GM23248 (cell line): ENCODE measurements at places on chromosomes 1 and 21. TPM values are rescaled to one million over a fixed set of nuclear protein-coding genes. Genes with fewer than 3 reads are reported as not detected.

- DNase-seq: peak; percentile 65
Measured at GRCh38 chr21:41953249-41953830, 478 bp downstream of the C2CD2 start.

DNA sequence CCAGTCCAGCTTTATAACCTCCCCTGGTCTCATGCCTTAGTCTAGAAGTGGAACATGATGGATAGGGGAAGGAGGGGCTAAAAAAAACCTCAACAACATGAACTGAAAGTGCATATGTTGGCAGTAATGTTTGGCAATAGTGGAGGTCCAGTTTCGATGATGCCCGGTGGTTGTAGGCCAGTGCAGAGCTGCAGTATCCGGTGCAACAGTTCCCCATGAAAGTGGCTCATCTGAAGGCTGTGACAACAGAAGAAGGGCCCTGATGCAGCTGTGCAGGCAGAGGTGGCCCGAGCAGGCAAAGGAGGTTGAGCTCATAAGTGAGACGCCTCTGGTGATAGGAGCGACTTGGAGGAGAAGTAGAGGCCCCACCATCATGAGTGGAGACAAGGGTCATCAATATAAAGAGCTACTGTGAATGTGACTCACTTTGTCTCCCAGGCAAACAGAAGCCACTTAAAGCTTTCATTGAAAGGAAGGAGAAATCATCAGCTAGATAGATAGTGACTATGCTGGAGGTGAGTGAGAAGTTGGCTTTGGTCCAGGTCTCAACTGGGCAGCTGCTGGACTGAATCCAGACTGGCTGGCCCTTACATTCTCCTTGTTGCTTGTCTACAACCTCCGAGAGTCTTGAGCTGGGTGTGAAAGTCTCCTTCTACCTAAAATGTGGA is 10.2 kb upstream of the CREG1 start:
- DNase-seq: no peak

- DNase-seq: no peak
Measured at GRCh38 chr1:205584732-205585131, 47.1 kb downstream of the ELK4 start.

DNA sequence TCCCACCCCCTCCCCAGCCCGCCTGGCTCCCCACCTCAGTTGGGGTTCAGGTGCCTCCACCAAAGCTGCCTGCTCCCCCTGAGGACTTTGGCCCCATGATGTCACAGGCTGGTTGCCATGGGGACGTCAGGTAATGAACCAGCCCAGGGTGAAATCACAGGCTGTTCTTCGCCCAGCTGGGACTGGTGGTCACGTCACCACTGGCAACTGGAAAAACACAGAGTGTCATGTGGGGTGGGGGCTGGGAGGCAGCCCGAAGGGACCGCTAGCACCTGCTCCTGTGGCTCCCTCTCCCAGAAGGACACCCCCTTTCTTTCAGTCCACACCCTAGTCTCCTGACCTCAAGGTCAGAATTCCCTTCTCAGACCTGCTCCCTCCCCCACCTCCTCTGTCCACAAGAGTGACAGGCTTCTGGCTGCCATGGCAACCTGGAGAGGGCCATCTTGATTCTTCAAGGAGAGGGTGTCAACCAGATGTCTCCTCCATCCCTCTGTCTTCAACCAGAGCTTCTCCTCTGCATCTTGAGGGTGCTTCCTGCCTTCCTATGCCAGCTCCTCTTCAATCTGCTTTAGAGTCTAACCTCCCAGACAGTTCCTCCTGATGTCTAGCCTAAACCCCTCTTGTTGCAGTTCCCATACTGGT is 6.2 kb downstream of the FAM131C start:
- DNase-seq: no peak

DNA sequence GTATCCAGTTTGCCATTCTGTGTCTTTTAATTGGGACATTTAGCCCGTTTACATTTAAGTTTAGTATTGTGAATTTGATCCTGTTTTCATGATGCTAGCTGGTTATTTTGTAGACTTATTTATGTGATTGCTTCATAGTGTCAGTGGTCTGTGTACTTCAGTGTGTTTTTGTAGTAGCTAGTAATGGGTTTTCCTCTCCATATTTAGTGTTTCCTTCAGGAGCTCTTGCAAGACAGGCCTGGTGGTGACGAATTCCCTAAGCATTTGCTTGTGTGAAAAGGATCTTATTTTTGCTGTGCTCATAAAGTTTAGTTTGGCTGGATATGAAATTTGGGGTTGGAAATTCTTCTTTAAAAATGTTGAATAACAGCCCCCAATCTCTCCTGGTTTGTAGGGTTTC is 69.2 kb upstream of the PDC start:
- peak; percentile 41 for DNase-seq

DNA sequence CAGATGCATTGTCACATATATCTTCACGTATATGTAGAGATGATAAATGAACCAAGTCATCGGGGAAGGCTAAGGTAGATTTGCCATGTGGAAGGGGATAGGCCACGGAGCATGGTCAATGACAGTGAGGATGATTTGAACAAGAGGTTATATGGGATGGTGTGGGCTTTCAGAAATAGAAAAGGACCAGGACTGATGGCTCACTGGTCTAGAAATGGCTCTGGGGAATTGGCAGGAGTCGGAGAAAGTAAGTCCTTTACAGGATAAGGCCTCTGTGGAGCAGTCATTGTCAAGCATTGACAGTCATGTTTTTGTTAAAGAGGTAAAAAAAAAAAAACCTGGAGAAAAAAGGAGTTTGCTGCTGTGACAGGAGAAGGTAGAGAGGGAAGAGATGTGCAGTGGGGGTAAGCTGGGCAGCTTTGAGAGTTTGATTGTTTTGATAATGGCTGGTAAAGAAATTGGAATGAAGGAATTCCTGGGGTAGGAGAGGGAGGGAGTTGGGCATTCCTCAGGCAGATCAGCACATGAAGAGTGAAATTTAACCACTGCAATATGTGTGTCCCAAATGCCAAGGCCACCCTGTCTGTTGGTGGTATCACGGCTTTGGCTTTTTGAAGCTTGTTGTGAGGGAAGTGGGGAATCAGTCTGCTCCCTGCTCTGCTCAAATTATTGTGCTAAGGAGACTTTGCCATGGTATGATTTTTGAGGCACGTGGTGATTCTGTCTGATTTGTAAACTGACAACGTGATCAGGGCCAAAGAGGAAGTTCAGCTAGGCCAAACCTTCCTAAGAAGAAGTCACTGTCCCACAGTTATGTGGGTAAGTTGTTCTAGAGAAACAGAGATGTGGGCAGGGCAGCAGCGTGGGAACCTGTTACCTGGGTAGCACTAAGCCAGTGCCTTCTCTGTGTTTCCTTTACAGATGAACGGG is 26.0 kb downstream of the MACF1 start:
- DNase-seq: peak; percentile 26

- DNase-seq: no peak
Measured at GRCh38 chr1:192620071-192620635, 15.8 kb upstream of the RGS13 start.

GRCh38 chr1:15071936-15072335 is 81.6 kb upstream of the TMEM51 start:
- no peak for DNase-seq

GRCh38 chr1:90190523-90190922 is 195.6 kb downstream of the ZNF326 start:
- DNase-seq: no peak

DNA sequence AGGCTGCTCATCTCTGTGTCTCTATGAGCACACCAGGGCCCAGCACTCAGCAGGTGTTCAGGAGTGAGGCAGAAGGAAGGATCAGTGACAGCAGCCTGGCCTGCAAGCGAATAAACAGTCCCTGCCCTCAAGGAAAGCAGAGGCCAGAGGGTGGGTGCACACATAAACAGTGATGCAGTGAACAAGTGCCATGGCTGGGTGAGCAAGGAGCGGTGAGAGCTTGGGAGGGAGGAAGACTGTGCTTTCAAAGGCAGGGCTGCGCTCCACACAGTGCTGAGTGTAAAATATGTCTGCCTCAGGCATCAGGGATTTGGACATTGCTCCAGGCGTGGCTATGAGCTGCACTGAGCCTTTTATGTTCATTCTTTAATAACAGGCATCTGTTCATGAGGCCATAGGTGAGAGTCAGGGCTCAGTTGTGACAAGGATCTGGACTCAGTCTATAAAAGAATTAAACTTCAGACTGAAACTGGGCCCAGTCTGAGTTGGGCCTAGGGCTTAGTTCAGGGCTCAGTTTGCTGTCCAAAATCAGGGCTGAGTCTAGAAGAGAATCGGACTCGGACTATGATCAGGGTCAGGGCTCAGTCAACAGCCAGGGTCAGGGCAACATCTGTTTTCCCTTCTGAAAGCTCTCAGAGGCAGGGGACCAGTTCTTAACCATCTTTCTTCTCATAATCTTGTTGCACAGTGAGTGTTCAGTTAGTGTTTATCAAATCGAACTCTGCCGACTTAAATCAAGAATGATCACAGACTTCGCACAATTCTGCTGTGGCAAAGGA is 213.7 kb downstream of the FOXD2 start:
- no peak for DNase-seq

- no peak for DNase-seq
Measured at GRCh38 chr1:14843525-14843924, 245.0 kb downstream of the KAZN start.

- peak; percentile 85 for DNase-seq
Measured at GRCh38 chr1:99266726-99267125, 2.4 kb downstream of the PLPPR4 start.

- DNase-seq: no peak
Measured at GRCh38 chr1:248811514-248812490, 13.9 kb downstream of the SH3BP5L start.

DNA sequence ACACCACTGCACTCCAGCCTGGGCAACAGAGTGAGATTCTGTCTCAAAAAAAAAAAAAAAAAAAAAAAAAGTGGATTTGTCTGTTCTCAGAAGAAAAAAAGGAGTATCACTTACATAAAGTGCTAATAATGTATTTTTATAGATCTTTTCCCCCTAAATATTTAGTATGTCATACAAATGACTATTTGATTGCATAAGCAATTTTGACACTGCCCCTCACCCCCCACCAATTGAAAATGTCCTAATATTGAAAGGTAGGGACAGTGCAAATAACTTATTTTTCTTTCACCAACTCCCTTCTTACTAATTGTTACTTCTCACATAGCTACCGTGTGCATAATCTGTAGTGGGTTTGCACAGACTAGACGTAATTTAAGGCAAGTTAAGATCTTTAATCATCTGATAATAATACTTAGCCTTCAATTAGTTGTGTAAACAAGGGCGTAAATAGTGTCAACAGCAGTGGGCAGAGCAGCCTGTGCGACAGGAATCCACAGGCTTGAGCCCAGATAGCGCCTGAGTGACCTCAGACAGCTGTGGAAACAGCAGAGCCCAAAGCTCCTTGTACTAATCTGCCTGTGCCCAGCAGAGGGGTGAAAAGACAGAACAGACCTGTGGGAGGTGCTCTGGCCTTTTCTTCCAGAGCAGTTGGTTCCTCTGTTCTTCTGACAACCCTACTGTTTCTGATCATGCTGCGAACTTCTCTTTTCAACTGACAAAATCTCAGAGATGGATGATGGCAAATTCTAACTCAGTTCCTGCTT is 4.5 kb upstream of the IER5 start:
- DNase-seq: peak; percentile 58

GRCh38 chr1:88648706-88649105 is 35.4 kb upstream of the PKN2 start:
- no peak for DNase-seq

DNA sequence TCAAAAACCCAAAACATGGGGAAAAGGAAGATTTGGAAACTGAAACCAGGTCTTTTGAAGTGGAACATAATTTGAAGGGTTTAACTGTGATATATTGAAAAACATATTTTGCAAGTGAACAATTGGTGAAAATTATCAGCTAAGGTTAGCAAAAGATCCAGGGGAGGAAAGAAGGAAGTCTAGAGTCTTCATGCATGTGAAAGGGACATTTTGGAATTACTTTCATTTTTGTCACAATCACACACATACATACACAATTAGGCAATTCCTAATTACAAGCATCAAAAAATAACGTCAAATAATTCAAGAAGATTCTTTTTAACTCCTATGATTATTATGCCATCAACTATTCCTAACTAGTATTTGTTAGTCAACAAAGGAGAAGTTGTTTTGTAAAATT is 64.7 kb upstream of the NFIA start:
- DNase-seq: no peak

DNA sequence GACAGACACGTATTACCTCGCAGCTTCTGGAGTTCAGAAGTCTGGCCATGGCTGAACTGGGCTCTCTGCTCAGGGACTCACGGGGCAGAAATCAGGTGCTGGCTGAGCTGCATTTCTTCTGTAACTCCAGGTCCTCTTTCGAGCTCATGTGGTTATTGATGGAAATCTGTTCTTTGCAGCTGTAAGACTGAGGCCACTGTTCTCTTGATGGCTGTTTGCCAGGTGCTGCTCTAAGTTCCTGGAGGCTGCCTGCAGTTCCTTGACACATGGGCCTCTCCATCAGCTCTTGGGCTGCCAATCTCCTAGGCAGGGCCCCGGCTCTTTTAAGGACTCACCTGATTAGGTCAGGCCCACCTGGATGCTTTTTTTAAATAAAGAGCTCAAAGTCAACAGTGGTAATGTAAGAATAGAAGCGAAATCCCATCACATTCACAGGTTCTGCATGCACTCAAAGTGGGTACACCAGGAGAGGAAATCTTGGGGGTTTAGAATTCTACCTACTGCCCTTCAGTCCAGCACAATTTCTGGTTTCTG is 139.1 kb downstream of the KAZN start:
- no peak for DNase-seq

DNA sequence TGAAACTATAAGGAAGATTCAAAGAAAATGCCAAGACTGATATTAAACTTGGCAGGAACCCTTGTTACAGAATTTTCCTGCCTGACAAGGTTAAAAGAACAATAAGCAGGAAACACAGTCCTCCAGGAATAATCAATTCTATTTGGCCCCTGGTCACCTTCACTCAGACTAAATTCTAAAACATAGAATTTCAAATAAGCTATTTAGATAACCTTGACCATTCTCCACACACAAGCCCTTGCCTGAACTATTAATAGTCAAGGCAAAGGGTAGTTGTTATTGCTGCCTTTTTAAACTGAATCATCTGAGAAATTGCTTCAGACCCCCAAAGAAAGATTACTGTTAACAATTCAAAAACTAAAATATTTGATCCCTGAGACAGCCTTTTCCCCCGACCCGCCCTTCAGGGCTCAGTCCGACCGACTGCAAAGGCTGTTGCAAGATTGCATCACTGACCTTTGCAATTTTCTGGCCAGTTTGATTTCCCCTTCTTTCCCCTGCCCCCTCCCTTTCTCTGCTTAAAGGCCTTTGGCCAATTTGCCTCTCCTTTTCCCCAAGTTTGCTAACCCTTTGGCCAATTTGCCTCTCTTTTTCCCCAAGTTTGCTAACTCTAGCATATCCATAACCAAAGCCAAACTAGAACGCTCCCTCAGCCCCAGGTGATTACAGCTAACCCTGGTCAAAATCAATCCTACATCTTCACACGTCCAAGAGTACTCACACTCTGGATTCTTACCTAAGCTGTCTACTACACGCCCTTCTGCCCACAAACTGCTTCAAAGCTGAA is 1.4 kb upstream of the G0S2 start:
- DNase-seq: no peak

GRCh38 chr1:241654019-241654418 is 1.9 kb downstream of the WDR64 start:
- no peak for DNase-seq

ENAH gene
- total RNA-seq: 113 and 125 TPM in 2 replicates

FCRL1 gene
- total RNA-seq: not detected in 2 replicates

MTX1 gene
- total RNA-seq: 39.6 and 61.4 TPM in 2 replicates

KCNQ4 gene
- total RNA-seq: not detected in 2 replicates

GPX7 gene
- 38.7 and 44.7 TPM in 2 replicates for total RNA-seq

OVAAL gene
- total RNA-seq: not detected in 2 replicates

ST6GALNAC5 gene
- 12.1 and 12.2 TPM in 2 replicates for total RNA-seq

BCL2L15 gene
- total RNA-seq: 0.13 and 0.32 TPM in 2 replicates

PAPPA2 gene
- 7.0 and 8.1 TPM in 2 replicates for total RNA-seq

ANKRD35 gene
- 0.38 and 0.65 TPM in 2 replicates for total RNA-seq

CA6 gene
- not detected in 2 replicates for total RNA-seq

SAMD13 gene
- 0.51 and 0.65 TPM in 2 replicates for total RNA-seq

MROH9 gene
- total RNA-seq: 0.25 TPM in 1 of 2 replicates, not detected in the other
